ENCODE measurements at places on chromosomes 11 and 22.

DNA sequence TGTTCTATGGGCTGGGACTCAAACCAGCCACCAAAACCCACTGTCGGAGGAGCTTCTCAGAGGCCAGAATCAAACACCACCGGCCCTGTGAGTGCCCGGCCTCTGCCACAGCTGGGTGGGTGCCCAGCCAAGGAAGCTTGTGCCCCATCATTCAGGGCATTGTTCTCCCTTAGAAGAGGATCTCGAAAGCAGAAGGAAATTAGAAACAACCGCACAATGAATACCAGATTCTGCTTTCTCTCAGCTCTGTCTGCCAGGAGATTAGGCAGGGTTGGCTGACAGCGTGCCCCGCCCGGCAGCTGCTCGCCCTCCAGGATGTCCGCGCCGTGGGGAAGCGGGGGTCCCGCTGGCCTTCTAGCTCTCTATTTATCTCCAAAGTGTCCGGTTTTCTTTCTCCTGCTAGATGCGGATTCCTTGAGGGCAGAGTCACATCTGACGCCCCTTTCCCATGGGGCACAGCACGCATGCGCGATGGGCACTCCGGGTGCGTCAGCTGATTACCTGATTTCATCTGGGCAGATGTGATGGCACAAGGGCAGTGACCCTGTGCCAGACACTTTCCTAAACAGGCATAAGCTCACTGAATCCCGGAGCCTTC is 25.5 kb downstream of the SCGB1A1 start:
- DNase-seq, result no peak

- DNase-seq, result no peak
Observed at GRCh38 chr11:35116762-35117640, 22.0 kb upstream of the CD44 start.

- DNase-seq, result no peak
Observed at GRCh38 chr22:47293368-47294221, 531.1 kb downstream of the TBC1D22A start.

DNA sequence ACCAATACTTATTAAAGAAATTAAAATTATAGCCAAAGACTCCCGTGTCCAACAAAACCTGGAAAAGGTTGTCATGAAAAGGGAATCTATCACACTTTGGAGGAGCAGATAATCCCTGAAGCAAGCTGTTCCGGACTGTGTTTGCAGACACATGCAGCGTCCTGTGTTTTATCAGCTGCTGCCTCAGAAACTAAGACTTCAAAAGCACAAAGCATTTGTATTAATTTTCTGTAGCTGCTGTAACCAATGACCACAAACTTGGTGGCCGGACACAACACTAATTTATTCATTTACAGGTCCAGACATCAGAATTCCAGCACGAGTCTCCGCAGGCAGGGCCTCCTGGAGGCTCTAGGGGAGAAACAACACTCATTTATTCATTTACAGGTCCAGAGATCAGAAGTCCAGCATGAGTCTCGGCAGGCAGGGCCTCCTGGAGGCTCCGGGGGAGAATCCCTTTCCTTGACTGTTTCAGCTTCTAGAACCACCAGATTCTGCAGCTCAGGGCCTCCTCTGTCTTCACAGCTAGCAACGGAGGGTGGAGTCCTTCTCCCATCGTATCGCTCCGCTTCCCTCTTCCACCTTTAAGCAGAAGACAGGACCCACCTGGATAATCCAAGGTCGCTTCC is 465.3 kb downstream of the BRD1 start:
- no peak for DNase-seq

DNA sequence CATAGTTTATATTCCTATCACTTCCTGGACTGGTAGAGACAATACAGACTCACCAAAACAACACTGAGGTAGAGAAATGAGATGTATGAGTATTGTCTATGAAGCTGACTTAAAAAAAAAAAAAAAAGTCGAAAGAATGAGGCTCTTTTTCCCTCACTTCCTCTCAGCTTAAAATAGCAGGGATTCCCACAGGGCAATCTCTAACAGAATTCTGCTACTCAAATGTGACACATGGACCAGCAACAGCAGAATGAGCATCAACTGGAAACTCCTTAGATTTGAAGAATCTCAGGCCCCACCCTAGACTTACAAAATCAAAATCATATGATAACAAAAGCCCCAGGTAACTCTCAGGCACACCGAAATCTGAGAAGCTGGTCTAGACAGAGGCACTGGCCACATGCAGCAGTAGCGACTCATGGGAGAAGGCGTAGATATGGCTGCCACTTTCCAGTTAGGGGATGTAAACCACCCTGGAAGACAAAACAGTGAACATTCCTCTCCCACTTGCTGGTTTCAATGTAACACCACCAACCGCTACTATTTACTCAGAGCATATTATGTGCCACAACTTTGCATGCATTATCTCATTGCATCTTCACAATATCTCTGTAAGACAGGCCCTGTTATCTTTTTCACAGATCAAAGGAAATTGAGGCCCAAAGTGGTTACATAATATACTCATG is 128.0 kb downstream of the RBFOX2 start:
- no peak for DNase-seq

DNA sequence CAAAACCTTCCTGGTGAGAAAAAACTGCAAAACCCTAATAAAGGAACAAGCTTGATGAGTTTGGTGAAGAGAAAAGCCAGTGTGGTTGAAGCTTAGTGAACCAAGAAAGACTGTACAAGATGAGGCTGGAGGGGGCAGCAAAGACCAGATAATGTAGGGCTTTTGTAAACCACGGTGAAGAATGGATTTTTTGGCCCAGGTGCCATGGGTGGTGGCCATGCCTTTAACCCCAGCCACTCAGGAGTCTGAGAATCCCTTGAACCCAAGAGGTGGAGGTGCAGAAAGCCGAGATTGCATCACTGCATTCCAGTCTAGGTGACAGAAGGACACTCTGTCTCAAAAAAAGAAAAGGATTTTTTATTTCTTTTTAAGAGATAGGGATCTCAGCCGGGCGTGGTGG is 5.0 kb upstream of the ZDHHC5 start:
- no peak for DNase-seq

GRCh38 chr11:102419181-102419580 is 33.4 kb downstream of the TMEM123 start:
- DNase-seq, result no peak

DNA sequence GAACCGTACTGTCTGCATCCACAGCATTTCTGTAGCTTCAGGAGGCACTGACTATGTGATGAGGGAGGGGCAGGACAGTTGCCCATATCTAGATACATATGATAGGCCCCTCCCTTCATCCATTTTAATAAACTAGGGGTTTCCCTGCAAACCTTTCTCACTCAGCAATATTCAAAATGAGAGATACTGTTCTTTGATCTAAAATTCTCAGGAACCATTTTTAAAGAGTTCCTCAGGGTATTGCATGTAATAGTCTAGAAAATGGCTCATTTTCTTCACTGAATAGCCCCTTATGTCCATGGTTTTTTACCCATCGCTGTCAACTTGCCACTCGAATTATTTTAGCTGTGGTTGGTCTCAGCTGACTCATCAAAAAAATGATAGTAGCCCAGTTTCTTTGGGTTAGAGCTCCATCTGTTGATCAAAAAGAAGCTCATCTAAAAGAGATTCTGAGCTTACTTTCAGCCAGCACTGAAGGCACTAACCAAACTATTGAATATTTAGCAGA is 37.0 kb upstream of the DNAJB7 start:
- DNase-seq, result no peak

GRCh38 chr11:93986716-93987115 is 34.4 kb upstream of the HEPHL1 start:
- no peak for DNase-seq

GRCh38 chr22:35197886-35198285 is 59.4 kb upstream of the HMGXB4 start:
- no peak for DNase-seq

DNA sequence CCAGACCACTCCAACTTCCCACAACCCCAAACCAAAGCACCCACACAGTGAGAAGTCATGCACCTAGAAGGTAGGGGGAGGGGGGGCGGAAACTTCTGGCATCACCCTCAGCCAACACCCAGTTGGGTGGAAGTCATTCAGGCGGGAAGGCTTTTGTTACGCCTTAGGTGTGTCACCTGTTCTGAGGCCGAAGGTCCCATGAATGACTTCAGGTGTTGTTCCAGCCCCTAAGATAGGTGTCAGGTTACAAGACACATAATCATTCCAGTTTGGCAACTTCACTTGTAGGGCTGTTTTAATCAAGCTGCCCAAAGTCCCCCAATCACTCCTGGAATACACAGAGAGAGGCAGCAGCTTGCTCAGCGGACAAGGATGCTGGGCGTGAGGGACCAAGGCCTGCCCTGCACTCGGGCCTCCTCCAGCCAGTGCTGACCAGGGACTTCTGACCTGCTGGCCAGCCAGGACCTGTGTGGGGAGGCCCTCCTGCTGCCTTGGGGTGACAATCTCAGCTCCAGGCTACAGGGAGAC is at the start of gene TMPRSS4:
TSS of gene TMPRSS4 (plus strand) at position 325 of the 528 bp plus-strand sequence. CDS start 225 bp downstream, outside the sequence.
- DNase-seq, result no peak

DNA sequence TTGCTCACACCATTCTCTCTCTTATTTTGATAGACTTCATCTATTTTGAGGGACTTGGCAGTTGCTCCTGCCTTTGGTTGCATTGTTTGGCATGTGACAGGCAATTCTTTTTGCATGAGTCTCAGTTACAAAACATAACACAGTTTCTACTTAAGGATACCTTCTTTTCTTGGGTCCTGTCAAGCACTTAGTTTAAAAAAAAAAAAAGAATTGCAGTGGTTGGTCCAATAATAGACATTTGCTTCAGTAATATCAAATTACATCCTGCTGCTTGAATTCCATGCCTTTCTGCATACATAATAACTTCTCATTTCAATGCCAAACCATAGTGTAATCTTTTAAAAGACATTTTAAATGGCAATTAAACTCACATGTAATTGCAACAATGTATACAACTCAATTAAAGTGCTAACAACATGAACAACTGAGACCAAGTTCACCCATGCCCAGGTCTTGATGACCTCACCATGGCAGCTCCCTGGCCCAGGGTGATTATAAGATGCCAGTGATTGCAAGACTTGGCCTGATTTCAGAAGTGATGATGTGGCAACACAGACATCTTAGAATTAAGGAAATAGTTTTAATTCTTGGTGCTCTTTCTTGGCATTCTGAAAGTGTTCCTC is 32.2 kb upstream of the PLET1 start:
- no peak for DNase-seq

GRCh38 chr11:47485107-47485506 is 36.2 kb upstream of the RAPSN start:
- DNase-seq, result no peak

GRCh38 chr11:17581732-17582053 is 34.6 kb downstream of the OTOG start:
- DNase-seq, result no peak

DNA sequence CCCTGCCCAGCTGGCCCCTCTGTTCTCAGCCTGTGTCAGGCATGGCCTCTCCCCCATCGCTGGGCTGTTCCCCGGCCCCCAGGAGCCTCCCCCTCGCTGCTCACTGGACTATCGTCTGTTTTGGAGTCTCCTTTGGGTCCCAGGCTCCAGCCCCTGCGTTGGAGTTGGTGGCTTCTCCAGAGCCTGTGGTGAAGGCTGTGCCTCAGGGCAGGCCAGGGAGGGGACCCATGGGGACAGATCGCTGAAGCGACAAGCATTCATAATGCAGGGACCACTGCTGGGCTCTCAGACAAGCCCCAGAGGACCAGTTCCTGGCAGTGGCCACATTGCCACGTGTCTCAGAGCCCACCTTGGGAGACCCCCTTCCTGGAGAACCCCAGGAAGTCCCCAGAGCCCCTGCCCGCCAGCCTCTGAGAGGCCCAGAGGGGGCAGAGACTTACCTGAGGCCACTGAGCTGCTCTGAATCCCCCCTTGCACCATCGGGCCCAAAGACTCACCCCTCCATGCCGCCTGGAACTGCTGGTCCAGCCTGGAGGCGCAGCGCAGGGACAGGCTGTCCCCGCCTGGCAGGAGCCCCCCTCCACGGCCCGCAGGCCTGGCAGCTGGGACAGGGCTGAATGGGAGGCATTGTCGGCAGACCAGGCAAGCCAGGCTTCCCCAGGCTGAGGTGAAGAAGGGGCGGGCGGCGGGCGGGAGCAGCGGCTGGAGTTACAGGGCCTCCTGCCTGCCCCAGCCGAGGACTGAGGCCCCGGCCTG is at the start of gene CHADL:
TSS of gene CHADL (minus strand) at position 555 of the 756 bp plus-strand sequence. CDS start at position 505, 50 bp downstream.
- no peak for DNase-seq

All from stimulated activated CD8-positive, alpha-beta memory T cell treated with anti-CD3 and anti-CD28 coated beads, Interleukin-7, amount 100 ng/mL, for 1 hour (primary cell).